ENCODE measurements at places on chromosomes 4 and X.

- no peak for DNase-seq
Observed at GRCh38 chr4:111937368-111937767, 207.9 kb upstream of the FAM241A start.

DNA sequence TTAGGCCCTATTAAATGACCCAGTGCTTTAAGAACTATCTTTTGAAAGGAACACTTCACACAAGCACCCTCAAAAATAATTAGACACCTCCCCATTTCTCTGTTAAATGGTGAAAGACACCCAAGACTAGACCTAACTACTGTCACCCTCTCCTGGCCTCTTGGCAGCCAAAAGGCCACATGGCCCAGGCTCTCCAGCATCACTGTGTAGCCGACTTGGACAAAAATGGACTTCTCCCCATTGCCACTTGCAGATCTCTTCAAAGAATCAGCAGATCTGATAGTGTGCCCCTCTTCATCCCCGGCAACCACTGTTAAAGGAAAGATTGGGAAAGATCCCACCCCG, 2.0 kb downstream of the MID1IP1 start:
- no peak for DNase-seq

GRCh38 chr4:101175896-101176676, 171.2 kb downstream of the PPP3CA start:
- DNase-seq = no peak

DNA sequence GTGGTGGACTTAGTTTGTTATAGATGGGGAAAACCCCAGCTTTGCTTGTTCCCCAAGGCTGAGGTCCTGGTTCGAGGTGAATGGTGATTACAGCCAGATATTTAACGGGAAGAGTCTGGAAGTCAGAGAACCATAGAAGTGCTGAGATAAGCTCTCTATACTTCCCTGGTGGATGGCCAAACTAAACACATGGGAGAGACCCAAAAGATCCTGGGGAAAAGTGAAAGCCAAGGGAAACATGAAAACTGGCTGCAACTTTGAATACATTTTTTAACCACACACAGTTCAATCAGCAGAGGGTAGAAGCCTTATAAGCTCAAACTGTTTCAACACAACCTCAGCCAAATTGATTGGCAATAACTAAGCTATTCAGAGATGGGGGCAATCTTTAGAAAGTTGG, 29.3 kb upstream of the SRPX start:
- DNase-seq = peak; percentile 30

DNA sequence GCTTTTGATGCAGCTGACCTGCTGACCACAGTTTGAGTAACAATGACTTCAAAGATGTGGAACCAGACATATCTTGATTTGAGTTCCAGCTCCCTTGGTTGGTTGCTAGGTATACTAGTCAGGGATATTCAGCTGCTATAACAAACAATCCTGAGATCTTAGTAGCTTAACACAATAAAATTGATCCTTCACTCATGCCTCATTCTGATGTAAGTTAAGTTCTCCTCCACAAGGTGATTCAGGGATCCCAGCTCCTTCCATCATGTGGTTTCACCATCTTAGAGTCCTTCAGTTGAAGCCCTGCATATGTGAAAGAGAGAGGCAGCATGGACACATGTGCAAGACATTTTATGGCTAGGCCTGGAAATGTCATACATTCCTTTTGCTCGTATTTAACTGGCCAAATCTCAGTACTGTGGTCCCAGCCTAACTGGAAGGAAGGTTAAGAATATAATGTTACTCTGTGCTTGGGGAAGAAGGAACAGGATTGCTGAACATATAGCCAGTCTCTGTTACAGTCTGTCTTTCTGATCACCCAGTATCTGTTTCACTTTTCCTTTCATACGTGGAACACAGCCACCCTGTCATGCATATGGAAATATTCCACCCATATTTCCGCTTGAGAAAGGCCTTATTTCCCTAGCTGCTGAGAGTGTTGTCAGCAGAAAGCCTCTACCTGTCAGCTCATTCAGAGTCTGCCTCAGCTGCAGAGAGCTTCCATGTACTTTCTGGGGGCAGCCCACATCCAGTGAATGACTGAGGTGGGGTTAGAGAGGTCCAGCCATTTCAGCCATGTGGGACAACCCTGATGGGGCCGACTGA, 7.1 kb downstream of the SMIM9 start:
- DNase-seq = no peak

GRCh38 chr4:177562859-177563258, 120.6 kb upstream of the AGA start:
- no peak for DNase-seq

- DNase-seq = no peak
Observed at GRCh38 chr4:120432301-120432860, 365.7 kb upstream of the MAD2L1 start.

GRCh38 chrX:152830312-152831305, at the start of the genes CETN2 and NSDHL:
CETN2 (minus strand) TSS chrX:152830757; CDS start chrX:152830710, 47 bp downstream.
NSDHL (plus strand) TSS chrX:152831063; CDS start chrX:152846325, 15,262 bp downstream.
- peak; percentile 91 for DNase-seq

GRCh38 chrX:80388206-80388605, 32.0 kb upstream of the TENT5D start:
- no peak for DNase-seq

DNA sequence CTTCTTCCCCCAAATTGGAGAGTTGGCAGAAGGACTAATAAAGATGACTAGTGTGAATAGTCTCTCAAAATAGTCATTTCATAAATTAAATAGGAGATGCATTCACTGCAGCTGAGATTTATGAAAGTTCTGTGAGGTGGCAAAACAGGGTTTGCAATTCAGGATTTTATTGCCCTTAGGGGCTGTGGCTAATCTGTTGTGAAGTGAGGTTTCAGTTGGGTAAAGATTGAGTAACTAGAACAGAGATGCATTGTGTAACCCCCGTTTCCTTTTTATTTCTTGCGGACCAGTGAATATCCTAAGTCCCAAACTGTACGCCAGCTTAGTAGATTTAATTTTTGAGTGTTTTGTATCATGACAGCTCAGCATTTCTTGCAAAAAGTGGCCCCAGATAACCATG, 16.2 kb upstream of the SCRG1 start:
- no peak for DNase-seq

GRCh38 chr4:75547647-75548387, 8.0 kb upstream of the ODAPH start:
- no peak for DNase-seq

DNA sequence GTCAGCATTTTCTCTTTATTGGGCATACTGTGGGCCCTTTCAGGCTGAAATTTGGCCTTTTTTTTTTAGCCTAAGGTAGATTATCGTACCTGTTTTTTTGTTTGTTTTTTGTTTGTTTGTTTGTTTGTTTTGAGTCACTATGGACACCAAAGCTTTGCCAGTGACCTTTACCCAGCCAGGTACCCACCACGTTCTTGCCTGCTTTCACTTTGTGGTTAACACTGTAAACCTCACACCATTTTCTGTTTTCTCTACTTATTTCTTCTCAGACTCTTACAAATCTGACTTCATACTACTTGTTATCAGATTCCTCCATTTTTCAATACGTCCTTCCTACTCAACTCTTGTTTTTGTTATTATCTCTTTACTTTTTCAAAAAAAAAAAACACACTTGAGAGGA, 81.5 kb downstream of the ZNF674 start:
- no peak for DNase-seq

GRCh38 chr4:24674279-24674678, 89.9 kb upstream of the DHX15 start:
- DNase-seq = no peak

- no peak for DNase-seq
Observed at GRCh38 chr4:78167510-78167909, 110.4 kb downstream of the FRAS1 start.

DNA sequence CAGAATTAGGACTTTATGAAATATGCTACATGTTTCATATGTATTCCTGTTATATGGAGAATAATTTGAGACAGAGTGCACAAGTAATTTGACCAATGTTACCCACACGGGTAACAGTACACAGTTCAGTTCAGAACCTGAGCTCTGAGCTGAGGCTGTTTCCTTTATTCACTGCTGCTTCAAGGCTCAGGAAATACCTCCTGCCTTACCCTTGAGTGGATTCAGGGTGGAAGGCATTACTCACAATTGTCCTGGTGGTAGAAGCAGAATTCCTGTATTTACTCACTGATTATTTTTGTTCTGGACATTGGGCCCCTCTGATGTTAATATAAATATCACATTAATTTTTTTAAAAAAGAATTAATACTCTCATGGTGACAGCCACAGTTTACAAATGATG, 73.5 kb upstream of the CAMK2D start:
- no peak for DNase-seq

DNA sequence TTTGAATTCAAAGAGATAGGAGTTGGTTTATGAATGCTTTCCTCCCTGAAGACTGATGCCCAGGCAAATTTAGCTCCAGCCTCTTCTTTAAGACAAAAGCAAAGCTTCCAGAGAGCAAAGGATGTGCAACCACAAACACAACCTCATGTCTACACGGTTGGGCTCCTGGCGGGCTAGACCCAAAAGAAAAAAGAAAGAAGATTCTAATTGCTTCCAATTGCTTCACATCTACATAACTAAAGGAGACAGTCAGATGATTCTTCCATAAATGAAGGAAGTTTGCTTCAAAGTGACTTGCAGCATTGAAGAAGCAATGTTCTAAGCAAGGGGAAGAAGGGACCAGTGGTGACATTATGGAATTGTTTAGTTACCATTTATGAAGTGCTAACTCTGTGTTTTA, 1603.0 kb upstream of the TENM3 start:
- no peak for DNase-seq

DNA sequence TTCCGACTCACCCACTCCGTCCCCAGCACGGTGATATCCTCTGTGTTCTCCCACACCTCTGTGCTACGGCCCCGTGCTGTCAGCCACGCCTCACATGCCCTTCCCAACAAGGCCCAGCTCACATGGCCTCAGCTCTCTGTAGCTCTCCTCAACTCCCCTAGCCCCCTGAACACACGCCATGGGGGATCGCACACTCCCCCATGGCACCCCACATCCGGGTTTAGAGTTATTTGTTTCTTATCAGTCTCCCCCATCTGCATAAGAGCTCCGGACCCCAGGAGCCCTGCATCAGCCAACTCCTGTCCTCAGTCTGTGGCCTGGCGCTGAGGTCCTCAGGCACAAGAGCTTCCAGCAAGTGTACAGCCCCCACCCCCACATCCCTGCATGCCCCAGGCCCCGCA, 7.0 kb downstream of the C4orf50 start:
- no peak for DNase-seq

- DNase-seq = no peak
Observed at GRCh38 chrX:96453139-96453538, 231.5 kb upstream of the DIAPH2 start.

DNA sequence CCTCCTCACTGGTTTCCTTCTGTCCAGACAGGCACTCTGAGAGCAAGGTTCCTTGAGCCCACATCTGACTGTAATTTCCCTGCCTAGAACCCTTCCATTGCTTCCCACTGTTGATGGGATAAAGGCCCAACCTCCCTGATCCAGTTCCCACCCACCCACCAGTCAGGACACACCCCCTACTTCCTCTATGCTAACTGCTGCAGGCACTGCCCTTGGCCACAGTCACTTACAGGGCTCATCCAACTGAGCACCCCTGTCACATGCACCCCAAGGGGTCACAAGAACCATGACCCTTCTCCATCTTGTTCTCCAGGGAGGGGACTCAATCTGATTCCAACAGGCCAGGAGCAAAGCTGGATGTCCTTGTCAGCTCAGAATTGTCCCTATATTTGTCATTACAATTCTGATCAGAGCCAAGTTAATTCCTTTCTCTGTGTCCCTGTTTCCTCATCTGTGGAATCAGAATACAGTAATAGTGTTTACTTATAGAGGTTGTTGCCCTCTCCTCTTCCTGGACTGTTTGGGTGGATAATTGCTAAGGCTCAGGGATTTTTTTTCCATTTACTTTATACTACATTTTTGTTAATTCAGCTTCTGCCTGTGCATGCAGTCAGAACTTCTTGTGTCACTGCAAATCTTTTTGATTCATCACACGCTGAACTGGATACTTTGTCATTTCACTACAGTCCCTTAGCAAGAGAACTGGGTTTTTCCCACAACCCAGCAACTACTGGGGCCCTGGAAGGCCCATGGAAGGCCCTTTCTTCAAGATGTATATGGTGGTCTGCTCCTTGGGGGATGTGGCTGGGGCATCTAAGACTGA, 105.6 kb upstream of the MAMLD1 start:
- no peak for DNase-seq

- DNase-seq = no peak
Observed at GRCh38 chr4:105992641-105993305, 97.5 kb downstream of the NPNT start.

GRCh38 chr4:45215976-45216542, 489.7 kb upstream of the GNPDA2 start:
- DNase-seq = no peak

DNA sequence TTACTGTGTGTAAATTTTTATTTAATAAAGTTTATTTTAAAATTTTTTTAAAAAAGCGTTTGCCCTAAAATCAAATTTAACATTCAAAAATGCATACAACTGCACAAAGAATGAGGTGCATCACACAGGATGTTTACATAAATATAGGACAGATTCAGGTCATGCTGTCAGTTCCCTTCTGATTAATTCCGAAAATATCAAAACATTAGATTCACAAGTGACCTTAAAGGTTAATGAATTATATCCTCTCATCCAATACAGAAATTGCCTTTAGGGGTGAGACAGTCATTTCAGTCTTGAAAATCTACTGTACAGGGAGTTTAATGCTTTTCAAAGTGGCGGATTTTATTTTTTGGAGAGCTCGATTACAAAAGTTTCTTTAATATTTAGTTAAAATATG, 208.7 kb upstream of the FTHL17 start:
- DNase-seq = no peak

DNA sequence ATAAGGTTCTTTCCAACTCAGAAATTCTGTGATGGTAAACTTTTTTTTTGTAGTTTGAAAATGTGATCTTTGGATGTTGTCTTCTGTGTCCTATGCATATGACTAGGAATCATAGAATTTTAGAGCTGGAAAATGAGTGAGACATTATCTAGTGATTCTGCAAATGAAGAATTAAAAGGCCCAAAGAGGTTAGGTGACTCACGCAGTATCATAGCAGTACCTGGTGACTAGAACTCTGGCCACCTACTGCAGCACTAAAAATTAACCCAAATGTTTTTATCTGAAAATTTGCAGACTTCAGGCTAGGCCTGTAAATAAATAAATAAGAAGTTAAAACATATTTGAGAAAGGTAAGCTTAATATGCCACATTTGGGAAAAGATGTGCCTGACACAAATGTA, 52.8 kb downstream of the NFKB1 start:
- no peak for DNase-seq

DNA sequence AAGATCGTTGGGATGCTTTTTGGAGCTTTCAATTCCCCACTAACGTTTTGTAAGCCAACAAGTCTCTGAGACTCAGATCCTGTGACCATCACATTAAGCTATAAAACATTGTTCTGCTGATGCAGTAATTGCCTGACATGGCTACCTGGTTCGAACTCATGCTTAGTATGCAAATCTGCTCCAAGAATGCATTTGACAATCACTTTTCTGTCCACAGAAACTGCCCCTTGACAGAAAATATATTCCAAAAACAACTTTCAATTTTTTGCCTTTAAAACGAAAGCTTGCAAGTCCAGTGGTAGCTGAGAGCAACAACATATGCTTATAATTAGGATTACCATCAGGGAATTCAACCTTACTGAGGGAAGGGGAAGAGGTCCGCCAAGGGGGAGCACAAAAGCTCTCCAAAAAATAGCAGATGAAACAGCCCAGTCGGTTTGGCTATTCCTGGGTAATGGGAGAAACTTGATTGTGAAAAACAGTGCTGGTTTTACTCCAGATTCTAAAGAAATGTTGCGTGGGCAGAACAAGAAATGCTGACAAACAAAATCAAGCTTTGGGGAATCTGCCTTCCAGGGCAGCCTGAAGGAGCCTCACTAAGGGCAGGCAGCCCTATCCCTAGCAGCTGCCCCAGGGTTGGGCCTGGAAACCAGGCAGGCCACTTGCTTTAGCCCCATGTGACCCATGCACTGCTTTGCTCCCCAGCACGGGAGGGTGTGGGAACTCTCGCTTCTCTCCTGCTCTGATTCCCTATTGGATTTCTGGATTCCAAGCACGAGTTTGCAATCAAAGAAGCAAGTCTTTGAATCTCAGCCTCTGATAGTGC, 160.7 kb upstream of the LDB2 start:
- peak; percentile 47 for DNase-seq

Measured in brain pericyte (primary cell).